Urinary bladder (tissue), 4 donors: ENCODE measurements at places on chromosomes 2 and 18. TPM values are rescaled to one million over a fixed set of nuclear protein-coding genes. Genes with fewer than 3 reads are reported as not detected.

DNA sequence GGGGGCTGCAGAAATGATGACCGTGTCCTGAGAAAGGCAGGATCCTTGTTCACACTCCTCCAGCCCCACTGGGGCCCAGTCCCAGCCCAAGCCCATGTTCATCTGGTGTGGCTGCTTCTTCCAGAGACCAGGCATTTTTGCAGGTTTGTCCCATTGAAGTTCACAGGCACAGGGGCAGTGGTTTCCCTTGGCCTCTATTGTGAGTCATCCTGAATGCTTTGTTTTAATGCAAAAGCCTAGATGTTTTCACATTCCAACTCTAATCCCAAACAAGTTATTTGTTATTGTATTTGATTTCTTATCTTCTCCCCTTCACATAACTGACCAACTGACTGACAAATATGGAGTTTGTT is 426.4 kb upstream of the ID2 start:
- DNase-seq: no peak

DNA sequence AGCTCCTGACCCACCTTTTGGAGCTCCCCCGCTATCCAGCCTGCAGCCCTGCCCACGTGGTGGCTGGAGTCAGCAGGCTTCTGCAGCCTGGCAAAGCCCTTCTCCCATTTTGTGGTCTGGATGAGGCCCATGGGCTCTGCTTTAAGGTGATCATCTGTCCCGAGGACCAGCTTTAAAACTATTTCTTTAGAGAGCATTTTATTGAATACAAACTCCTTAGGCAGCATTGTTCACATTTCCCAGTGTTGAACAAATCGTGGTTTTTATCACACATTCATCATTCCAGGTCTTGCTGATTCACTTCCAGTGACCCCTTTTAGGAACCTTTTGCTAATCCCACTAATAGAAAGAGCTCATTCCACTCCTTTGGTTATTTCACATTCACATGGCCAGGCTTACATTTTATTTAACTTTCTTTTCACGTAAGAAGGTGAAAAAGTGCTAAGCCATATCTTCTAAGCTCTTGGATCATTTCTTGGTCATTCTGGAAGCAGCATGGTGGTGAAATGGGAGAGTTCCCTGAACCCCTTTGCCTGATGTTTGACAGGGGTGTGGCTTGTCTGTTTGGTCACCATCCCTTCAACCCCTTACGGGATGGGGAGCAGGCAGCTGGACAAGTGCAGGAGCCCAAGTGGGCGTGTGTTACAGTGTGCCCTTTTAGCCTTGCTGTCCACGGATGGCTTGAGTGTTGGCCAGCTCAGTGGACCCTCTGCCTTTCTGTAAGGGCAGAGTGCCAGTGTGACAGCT is 80.4 kb upstream of the RAPGEF4 start:
- DNase-seq: no peak

The LYPD6 gene
- polyA plus RNA-seq: 2.4 TPM

GRCh38 chr2:132875193-132875592 is 205.2 kb upstream of the LYPD1 start:
- no peak for DNase-seq

The IFT172 gene
- 18.6 TPM for polyA plus RNA-seq

GRCh38 chr2:45007961-45008295 is 1.3 kb downstream of the SIX2 start:
- no peak for DNase-seq

DNA sequence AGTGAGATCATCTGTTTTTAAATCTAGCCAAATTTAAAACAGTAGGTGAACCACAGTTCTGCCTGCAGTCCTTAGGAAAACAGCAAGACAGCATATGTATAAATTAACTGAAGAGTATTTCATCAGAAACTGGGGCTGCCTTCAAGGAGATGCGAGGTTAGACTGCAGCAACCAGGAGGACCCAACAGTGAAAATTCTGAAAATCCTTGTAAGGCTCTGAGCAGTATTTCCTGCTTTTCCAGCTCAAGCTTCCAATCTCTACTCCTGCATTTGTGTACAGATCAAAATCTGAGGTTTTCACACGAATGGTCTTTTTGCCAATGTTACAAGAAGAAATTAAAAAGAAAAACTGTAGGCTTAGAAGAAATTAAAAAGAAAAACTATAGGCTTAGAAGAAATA is 43.7 kb downstream of the CERKL start:
- no peak for DNase-seq

- peak; percentile 46 for DNase-seq
Measured at GRCh38 chr18:26574958-26575864, 26.9 kb upstream of the KCTD1 start.

DNA sequence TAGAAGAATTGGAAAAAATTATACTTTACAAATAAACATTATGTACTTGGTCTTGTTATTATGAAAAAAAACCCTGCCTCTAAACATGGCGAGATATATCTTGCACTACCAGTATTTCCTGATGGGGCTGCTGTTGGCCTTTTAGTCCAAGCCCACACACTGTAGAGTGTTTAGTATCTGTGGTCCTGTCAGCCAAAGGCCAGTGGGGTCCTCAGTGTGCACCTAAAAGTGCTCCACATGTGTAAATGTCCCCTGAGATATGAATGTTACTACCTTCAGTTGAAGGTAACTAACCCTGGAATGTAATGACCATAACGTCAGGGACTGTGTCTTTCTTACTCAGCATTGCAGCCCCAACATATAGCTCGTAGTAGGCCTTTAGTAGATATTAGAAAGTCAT is 71.1 kb upstream of the HK2 start:
- DNase-seq: no peak

GRCh38 chr2:16184945-16185660 is 244.8 kb downstream of the MYCN start:
- DNase-seq: no peak

GRCh38 chr2:75560768-75561565 is at the start of gene EVA1A:
Gene EVA1A (minus strand): TSS chr2:75560939. CDS start chr2:75518140, 42,799 bp downstream.
- DNase-seq: no peak

GRCh38 chr2:219434718-219435525 is at the start of gene SPEG:
Gene SPEG (plus strand): TSS chr2:219434843. CDS start chr2:219434978, 135 bp downstream.
- no peak for DNase-seq

DNA sequence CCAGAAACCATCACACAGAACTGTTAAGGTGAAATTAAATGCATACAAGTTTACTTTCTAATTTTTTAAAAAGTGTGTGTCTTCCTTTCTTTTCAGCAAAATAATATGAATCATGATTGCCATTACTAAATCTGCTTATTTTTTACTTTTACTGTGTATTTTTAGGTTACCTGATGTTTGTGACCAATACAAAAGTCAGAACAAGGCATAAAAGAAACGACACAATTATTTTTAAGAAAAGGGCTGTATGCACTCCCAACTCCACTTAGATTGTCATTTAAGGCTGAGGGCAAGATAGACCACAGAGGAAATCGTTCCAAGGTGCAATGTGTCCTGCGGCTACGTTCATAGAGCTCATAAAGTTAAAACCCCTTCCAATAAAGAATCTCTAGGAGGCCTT is 797.0 kb downstream of the TDRD15 start:
- DNase-seq: no peak

GRCh38 chr18:57630754-57631595 is 9.3 kb upstream of the NARS1 start:
- DNase-seq: no peak

The GCA gene
- polyA plus RNA-seq: 18.1 TPM

- DNase-seq: no peak
Measured at GRCh38 chr2:150409196-150409595, 78.3 kb downstream of the RND3 start.

DNA sequence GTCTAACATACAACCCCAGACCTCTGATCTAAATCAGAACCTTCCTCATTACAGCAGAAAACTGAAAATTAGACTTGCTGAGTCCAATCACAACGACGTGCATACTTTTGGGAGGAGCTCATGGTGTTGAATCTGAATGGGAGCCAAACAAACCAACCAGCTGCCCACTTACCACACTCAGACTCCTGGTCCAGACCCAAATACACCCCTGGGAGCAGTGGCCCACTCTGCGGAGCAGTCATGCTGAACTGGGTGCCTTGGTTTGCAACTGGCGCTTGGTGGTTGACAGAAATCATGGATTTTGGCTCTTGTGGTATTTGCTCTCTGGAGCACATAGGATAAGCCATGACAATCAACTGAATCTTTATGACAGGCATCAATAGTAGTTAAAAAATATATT is 253.6 kb upstream of the TNP1 start:
- DNase-seq: no peak

The DLX1 gene
- polyA plus RNA-seq: 0.41 TPM
